ENCODE measurements at places on chromosomes 12 and 14.
A peak's percentile ranks its signal among the peaks of the same experiment; 100 is the strongest.

DNA sequence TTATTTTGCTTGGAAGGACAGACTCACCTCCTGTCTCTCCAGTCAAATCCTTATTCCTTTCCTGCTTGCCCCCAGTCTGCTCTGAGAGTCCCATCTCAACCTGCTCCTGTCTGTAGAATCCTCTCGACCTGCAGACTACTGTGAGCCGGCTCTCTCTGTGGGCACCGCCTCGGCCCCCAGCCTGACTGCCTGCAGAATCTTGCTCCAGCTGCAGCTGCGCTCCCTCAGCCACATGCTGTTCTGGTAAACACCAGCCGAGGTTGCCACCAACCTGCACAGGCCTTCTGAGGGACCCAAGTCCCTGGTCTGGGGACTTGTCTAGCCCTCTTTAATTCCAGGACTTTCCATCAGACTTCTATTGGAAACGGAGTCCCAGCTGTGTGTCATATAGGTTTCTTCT, 44.8 kb upstream of the PRMT8 start:
- no peak for DNase-seq

GRCh38 chr12:80861641-80862378, 75.9 kb downstream of the LIN7A start:
- no peak for DNase-seq

GRCh38 chr12:32455607-32456071, 56.3 kb downstream of the FGD4 start:
- DNase-seq: no peak

DNA sequence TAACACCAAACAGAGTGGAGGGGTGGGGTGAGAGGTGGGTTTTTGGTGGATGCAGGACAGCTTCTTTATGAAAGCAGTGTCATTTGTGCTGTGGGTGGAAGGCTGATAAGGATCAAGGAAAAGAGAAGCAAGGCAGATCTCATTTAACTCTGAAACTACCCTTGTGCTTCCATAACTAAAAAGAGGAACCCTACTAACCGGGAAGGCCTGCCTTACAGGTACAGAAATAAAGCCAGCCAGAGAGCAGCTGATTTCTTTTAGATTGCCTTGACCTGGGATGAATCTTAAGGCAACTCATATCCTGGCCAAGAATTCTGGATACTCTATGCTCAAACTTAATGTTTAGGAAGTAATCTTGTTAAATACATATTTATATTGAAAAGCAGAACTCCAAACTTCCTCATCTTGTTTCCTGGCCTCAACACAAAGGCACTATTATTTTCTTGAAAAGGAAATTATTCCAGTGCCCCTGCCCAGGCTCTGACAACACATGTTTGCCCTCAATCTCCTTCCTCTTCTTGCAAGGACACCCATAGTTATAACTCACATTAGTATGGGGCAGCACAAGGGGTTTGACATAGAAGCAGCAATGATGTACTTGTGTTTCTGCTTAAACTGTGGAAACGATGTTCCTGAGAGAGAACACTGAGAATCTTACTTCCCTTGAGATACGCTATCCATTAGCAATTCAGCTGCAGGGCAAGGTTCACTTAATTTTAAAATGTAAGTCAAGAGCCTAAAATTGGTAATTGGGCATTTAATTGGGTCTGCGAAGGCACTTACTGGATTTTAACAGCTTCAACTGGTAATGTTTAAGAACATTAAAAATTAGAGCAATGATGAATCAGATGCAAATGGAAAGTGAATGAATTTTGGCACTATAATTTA, 173.7 kb downstream of the STXBP6 start:
- no peak for DNase-seq

DNA sequence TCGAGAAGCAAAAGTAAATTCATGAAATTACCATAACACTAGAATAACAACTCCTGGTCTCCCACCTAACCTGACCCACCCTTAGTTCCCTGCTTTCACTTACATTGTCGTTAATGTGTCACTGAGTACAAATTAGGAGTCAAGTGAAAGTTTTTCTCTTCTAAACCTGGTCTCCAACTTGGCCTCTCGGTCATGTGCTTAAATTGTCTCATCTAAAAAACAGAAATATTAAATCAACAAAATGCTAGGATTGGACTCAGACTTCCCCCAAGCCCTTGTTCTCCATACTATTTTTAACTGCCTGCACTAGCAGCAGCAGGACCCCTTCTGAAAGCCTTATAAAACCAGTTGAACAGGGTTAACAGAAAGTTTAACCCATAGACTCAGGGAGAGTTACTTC, 1.8 kb upstream of the BTG1 start:
- DNase-seq: no peak

- no peak for DNase-seq
Observed at GRCh38 chr14:95956601-95957460, 80.2 kb downstream of the TUNAR start.

GRCh38 chr12:120497524-120498150, 1.7 kb downstream of the DYNLL1 start:
- no peak for DNase-seq

DNA sequence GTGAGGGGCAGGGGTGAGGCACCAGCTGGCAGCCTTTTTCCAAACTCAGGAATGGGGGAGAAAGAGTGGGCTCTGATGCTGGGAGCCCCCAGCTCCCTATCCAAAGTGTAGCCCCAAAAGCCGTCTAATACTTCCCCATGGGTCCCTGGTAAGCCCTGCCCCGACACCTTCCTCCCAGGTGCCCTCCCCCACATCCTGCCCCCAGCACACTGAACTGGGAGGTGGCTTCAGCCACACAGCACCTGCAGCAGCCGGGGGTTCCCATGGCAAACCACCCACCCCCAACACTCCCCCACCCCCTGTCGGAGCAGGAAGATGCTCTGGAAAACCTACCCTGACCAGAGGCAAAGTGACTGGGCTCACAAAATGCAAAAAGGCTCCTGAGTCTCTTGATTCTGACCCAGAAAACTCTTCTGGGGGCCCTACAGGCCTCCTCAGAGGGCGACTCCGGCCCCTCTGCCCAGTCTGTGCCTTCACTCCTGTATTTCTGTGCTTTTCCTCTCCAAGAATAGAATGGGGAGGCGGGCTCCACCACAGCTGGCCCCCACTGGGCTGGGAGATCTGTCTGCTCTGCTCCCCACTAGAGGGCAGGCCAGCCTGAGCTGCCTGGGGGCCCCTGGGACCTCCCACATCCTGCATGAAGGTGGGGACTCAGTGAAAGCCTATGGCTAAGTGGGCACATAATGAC, 81.6 kb downstream of the ITPK1 start:
- DNase-seq: peak; percentile 66

DNA sequence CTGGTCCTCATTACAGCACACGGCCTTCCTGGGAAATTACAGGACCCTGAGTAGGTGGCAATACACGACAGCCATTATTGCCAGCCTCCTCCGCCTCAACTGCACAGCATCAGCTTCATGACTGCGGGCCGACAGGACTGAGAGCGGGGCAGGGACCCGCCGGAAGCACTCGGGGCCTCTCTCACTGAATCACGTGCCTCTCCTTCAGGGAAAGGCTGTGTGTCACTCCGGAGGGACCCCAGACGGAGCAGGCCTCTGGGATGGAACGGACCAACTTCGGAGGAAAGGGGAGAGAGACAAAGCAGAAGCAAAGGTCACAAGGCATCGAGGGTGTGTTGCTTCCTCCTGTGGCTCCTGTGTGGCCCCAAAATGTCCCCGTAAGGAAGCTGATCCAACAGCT, 90.0 kb downstream of the RNF34 start:
- DNase-seq: no peak

DNA sequence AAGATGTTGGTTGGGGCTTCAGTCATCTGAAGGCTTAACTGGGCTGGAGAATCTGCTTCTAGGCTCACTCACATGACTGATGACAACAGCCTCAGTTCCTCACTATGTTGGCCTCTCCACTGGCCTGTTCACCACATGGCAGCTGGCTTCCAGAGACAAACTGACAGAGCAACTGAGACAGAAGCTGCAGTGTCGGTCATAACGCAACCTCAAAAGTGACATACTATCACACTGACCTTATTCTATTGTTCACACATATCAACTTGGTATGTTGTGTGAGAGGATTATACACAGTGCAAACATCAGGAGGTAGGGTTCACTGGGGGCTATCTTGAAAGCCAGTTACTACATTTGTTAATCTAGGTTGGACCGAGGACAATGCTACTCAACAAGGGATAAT, 92.9 kb downstream of the PAWR start:
- no peak for DNase-seq

DNA sequence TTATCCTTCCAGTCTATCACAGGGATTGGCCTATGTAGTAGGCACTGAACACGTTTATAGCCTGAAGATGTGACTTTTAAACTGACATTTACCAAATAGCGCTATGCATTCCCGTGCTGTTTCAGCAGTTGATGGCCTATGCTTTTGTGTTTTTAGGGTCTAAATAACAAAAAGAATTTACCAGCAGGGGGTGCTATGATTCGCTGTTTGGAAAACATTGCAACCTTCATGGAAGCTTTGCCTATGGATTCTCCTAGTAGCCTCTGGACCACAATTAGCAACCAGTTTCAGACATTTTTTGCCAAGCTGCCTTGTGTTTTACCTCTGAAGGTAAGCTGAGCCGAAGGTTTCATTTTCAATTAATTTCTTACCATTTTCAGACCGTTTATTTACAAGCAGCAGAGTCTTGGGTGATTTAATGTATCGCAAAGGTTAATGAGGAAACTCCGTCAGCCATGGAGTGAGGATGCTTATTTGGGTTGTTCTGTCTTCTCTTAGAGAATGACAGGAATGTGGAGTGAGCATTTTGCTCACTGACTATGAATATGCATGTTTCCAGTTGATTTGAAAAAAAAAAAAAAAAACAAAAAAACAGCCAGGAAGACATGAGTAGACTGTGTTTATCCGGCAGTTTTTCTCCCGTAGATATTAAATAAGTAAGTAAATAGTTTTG, 133.1 kb downstream of the PRIMA1 start:
- DNase-seq: peak; percentile 17

DNA sequence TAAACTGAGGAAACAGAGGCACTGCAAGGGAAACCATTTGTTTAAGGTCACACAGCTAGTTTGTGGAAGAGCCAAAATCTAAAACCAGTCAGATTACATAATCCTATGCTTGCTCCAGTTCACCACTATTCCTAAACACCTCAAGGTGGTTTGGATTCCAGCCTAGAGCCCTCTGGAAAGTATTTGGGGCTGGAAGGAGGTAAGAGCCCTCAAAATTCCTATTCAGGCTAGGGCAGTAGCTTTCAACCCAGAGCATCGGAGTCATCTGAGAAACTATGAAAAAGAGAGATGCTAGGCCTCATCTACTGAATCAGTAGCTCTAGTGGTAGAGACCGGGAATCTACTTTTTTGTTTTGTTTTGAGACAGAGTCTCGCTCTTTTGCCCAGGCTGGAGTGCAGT, 16.0 kb upstream of the SPPL3 start:
- DNase-seq: no peak

Data from WTC11 (cell line).